ENCODE measurements at places on chromosomes 12 and 14. TPM values are rescaled to one million over a fixed set of nuclear protein-coding genes. Genes with fewer than 3 reads are reported as not detected.

GRCh38 chr12:133236556-133236955 is 879 bp upstream of the ANHX start:
- DNase-seq, result no peak

DNA sequence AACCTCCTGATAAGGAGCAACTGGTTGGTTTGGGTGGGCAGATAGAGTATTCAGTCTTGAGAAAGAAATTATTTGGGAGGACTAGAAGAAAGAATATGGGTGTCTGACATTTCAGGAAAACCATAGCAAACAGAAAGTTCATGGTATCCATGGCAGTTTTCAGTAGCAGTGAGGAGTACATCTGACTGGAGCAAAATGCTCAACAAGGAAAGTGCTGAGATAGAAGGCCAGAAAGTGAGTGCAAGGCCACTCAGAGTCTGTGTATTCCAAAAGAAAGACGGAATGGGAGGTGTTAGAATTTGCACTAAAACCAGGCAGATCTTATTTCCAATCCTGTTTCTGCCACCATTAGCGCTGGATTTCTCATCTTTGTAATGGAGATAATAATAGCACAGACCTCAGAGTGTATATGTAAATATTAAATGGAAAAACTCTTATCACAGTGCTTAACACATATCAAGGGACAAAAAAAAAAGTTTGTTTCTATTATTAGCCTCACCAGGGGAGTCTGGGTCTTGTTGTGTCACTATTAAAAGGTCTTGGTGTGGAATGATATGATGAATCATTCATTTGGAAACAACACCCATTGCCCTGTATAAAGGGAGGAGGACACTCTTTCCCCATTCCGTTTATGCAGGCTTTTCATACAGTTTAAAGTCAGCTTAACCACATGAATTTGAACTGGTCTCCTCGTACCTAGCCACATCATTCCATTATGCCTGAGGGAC is 349.8 kb downstream of the IPO8 start:
- no peak for DNase-seq

TSPAN11 gene
- total RNA-seq, result 31.0 TPM

GDF3 gene
- total RNA-seq, result 0.34 TPM

FOXG1 gene
- not detected for total RNA-seq
